HT-29 (cell line): ENCODE measurements at places on chromosomes 11 and 22. TPM values are rescaled to one million over a fixed set of nuclear protein-coding genes. Genes with fewer than 3 reads are reported as not detected.

- DNase-seq = no peak
These were observed 791 bp downstream of the GDPD4 start for GRCh38 chr11:77300695-77301094.

DNA sequence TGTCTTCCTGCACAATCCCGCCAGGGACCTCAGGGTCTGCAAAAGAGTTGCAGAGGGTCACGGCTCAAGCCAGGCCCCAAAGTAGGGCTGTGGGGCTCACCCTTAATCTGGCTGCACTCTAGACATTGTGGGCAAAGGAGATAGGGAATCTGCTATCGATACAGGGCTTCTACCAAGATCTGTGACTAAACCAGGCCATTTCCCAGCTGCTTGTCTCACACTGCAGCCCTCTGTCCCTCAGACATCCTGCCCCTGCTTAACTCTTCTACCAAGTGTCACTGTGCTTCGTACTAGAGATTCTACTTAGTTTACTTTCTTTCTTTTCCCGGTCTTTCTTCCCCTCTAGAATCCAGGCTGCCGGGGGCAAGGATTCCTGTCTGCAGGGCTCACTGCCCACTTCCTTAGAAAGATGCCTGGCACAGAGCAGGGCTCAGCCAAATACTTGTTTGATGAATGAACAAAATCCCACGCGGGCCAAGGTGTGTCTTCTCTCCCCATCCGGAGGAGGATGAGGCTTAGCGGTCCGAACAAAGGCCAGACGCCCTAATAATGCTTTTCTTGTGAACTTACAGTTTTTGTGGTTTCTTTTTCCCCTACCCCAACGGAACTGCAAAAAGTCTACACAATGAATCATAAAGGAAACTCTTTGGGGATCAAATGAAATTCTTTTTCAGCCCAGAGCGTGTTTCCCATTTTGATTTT, 61.3 kb upstream of the ANO1 start:
- DNase-seq = no peak

DNA sequence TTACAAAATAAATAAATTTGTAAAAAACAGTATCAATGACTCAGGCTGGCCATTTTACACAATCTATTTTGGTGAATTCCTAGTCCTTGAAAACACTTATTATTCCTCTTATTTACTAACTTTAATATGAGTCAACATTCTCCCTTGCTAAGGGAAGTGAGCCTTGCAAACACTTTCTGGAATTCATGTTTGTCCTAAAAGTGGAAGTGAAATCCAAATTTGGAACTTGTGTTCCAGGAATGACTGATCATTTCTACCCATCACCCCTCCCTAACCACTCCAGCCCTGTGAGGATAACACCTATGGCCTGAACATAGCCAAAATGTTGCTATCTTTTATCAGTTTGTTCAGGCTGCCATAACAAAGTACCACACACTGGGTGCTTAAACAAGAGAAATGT, 83.1 kb downstream of the OR5AK2 start:
- no peak for DNase-seq

DNA sequence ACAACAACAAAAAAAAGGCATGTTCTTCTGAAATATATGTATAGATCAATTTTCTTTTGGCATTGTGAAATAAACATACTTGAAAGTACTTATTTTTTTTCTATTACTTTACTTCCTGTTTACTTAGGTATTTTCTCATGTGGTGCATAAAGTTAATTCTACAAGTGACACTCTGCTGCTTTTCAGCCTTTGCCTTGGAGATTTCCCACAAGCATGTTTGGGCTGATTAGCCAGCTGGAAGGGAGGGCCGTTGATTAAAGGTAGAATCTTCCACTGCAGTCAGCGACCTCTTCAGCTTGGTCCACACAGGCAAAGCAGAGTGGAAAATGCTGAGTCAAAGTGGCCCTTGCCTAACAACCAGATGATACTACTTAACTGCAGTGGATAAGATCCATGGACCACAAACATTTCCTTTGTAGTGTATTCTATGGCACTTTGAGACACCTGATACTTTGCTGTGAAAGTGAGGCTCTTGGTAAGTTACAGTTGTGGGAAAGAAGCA, 176.0 kb downstream of the ARHGAP42 start:
- no peak for DNase-seq

GRCh38 chr11:2304506-2305139, 2.8 kb downstream of the TSPAN32 start:
- no peak for DNase-seq

- no peak for DNase-seq
These were observed 5.7 kb downstream of the SAA4 start for GRCh38 chr11:18230859-18231258.

DNA sequence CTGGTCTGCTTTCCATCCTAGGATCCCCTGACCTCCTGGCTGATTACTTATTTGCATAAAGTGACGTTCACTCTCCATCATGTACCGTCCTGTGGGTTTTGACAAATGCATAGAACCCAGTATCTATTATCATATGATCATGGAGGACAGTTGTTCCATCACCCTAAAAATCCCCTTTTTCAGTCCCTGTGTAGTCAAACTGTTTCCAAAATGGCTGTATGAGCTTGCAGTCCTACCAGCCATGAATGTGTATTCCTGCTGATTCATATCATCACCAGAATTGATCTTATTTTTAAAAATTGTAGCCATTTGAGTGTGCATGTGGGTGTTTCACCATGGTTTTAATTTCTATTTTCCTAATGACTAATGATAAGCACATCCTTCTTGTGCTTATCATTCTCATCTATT, 108.8 kb downstream of the MPPED1 start:
- DNase-seq = no peak

DNA sequence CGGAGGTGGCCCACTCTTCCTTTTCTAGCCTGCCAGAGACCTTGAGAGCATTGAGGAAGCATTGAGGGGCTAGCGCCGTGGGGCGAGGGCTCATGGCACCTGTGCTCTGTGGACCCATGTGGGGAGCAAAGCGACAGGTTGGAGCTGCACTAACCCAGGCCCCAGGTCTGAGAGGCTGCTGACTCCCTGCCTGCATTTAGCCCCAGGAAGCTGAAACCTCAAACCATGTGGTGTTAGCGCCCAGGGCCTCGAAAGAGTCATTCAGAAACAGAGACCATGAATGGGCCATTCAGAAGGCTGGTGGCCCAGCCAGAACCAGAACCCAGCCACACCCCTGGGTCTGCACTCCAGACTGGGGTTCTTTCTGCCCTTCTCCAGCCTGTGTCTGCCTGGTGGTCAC, 88.6 kb downstream of the BCR start:
- no peak for DNase-seq

- no peak for DNase-seq
These were observed 253.2 kb downstream of the LARGE1 start for GRCh38 chr22:33666961-33667619.

- DNase-seq = no peak
These were observed 32.2 kb downstream of the SBF2 start for GRCh38 chr11:10261821-10262220.

GRCh38 chr11:83835423-83835822, 549.3 kb upstream of the CCDC90B start:
- DNase-seq = no peak

DNA sequence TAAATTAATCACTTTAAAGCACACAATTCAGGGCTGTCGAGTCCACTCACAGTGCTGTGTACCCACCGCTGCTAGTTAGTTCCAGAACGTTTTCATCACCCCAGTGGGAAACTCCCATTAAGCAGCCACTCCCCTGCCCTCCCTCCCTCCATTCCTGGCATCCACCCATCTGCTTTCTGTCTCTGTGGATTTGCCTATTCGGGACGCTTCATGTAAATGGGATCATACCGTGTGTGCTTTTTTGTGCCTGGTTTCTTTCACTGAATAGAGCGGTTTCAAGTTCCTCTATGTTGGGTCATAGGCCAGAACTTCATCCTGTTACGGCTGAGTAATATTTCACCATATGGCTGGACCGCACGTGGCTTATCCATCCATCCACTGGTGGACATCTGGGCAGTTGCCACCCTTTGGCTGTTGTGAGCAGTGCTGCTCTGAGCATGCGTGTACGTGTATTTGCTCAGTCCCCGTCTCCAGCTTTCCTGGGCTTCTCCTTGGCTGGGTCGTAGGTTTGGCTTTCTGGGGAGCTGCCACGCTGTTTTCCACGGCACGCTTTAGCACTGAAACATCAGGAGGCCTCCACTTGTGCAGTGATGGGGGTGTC, 30.1 kb downstream of the ARHGAP8 start:
- no peak for DNase-seq

DNA sequence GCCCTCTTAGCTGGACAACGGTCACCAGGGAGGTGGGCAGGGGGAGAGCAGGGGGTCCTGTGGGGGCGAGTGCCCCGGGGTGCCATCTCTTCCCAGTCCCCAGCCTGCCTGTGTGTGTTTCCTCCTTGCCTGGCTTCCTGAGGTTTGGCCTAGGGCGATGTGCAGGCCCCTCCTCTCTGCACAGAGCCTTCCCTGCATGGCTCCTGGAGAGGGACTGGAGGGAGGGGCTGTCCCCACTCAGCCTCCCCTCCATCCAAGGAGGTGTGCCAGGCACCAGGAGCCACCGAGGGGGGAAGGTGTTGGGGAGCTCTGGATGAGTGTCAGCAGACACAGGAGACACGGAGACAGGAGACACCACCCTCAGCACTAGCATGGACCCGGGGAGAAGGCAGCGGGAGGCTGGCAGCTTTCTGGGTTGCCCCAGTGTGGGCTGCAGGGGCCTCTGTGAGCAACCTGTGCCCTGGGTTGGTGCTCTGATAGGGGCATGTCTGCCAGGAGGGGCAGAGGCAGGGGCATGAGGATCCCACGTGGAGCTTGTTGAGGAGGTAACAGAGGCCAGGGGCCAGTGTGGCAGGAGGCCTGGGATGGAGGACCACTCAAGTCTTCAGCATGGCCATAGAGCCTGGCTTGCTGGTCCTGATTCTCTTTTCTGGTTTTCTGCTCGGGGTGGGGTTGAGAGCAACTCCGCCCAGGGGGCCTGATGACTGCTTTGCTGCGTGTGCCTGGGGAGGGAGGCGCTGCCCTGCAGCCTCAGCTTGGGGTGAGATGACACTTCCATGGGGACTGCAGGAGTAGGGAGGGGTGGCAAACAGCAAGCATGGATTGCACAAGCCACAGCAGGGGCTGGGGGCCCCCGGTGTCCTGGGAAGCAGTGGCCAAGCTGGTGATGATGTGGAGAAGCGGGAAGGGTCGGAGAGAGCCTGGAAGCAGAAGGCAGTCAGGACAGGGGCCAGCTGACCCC, 78.8 kb downstream of the ST3GAL4 start:
- no peak for DNase-seq

- DNase-seq = no peak
These were observed 1261.0 kb downstream of the FAM181B start for GRCh38 chr11:81472646-81473045.

DNA sequence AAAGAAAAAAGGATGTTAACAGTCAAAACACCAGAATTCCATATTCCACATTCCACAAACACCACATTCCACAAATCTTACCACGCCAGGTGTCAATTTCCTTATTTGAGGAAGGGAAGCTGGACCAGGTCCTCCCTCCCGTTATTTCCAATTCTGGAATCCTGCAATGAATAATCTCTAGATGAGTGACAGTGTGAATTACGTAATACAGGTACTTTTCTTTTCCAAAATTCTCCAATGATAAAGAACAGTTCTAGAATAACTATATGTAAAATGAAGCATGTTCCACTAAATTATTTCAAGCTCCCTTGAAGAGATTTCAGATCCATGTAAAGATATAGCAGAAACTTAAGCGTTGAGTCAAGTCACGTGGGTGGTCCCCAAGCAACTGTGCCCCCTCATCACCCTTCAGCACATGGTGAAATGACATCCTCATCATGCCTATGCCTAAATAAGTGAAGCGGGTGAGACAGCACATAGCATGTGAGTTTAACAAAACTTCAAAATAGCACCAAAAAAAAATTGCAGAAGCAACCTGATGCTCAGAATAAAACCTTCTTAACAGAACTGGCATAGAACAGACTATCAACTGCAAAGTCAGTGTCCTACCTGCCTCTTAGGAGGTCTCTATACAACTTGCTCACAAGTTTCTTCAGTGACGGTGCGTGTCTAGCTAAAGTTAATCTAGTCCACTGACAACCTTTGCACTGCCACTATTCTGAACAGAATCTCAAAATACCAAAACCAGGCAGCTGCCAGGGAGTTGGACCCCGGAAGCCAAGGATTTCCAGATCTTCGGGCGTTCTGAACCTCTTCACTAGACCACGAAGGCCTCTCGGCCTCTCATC, 876 bp downstream of the NFRKB start:
- DNase-seq = peak; percentile 46

- no peak for DNase-seq
These were observed 203.0 kb downstream of the KIRREL3 start for GRCh38 chr11:126797457-126798169.

DNA sequence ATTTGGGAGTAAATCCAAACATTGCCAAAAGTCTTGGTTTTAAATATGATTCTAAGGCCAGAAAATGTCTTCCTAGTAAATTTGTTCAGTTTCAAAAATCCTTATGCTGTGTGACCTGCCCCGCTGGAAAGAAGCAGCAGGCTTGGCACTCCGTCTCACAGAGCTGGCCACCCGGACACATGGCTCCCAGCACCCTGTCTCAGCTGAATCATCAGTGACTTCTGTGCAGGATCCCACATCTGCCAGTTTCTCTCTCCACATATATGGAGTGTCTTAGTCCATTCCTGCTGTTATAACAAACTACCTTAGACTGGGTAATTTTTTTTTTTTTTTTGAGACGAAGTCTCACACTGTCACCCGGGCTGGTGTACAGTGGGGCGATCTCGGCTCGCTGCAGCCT, 356.7 kb downstream of the TBC1D22A start:
- no peak for DNase-seq

GRCh38 chr22:25563761-25564319, 635 bp upstream of the GRK3 start:
- peak; percentile 28 for DNase-seq

DNA sequence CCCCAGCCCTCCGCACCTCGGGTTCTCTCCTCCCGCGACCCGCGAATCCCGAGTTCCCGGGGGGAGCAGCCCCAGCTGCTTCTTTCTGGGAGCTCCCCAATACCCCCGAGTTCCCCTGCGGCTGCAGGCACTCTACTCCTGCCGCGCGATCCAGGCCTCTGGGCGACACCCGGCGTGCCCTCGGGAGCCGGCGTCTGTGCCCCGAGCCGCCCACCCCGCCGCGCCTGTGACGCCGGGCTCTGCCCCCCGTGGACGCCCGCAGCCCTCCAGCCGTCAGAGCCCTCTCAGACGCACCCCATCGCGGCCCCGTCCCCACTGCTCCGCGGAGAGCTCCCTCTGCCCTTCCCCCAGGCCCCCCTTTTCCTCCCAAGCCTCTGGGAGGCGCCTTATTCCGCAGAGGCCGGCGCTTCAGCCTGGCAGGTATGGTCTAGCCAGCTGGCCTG, 422 bp downstream of the GLB1L2 start:
- peak; percentile 57 for DNase-seq

DNA sequence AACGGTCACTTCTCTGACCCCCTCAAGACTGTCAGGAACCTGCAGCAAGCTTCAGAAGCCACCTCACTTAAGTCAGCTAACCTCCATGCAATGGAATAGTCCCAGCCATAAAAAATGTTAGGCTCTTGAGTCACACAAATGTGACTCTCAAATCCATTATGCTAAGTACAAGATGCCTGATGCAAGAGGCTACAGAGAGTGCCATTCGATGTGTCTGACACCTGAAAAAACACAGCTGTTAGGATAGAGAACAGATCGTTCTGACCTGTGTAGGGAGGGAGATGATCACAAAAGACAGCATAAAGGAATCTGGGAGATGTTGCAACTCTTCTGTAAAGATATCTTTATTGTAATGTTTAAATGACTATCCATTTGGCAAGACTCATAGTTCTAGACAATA, 712.4 kb downstream of the TBC1D22A start:
- no peak for DNase-seq

NAALADL1 gene
- 0.08 and 1.9 TPM in 2 replicates for total RNA-seq

SLC37A2 gene
- 0.23 and 0.55 TPM in 2 replicates for total RNA-seq

OR2D2 gene
- total RNA-seq = 0.37 TPM in 1 of 2 replicates, not detected in the other

LGR4 gene
- total RNA-seq = 41.7 and 41.9 TPM in 2 replicates

TREH gene
- 0.05 TPM in 1 of 2 replicates, not detected in the other for total RNA-seq

CHST1 gene
- not detected in 2 replicates for total RNA-seq

SPTBN2 gene
- 28.4 and 30.9 TPM in 2 replicates for total RNA-seq
